ENCODE measurements at places on chromosomes 16 and 17.
A peak's percentile ranks its signal among the peaks of the same experiment; 100 is the strongest.

DNA sequence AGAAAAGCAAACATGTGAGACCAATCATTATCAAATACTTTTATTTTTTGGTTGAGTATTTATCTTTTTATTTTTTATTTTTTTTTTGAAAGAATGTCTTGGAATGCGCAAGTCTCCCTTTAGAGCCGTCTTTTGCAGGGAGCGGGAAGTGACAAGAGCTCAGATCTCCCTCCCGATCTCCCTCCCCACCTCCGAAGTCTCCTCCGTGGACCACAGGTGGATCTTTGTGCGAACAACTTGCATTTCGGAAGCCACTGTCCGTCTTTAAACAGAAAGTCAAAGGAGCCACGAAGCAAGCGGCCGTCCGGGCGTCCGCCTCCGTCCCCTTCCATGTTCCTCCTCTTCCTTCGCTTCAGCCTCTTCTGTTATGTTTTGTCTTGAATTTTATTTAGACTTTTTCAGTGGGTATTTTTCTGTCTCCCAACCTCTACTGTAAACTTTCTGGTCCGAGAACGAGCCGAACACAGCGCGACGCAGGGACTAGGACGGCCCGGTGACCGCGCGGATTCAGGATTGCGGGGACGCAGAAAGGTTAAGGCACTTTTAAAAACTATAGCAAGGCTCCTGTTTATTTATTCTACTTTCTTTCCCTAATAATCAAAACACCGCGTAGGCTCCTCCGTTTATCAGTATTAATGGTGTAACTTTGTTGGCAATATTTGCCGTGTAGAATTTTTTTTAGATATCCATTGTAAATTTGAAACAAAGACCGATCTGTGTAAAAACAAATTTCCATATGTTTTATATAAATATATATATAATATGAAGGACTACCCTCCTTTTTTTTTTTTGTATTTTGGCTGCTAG is 3.3 kb downstream of the FOXF1 start:
- no peak for DNase-seq

- DNase-seq, result peak; percentile 76
These were observed 42.1 kb upstream of the TAOK1 start for GRCh38 chr17:29347831-29348629.

DNA sequence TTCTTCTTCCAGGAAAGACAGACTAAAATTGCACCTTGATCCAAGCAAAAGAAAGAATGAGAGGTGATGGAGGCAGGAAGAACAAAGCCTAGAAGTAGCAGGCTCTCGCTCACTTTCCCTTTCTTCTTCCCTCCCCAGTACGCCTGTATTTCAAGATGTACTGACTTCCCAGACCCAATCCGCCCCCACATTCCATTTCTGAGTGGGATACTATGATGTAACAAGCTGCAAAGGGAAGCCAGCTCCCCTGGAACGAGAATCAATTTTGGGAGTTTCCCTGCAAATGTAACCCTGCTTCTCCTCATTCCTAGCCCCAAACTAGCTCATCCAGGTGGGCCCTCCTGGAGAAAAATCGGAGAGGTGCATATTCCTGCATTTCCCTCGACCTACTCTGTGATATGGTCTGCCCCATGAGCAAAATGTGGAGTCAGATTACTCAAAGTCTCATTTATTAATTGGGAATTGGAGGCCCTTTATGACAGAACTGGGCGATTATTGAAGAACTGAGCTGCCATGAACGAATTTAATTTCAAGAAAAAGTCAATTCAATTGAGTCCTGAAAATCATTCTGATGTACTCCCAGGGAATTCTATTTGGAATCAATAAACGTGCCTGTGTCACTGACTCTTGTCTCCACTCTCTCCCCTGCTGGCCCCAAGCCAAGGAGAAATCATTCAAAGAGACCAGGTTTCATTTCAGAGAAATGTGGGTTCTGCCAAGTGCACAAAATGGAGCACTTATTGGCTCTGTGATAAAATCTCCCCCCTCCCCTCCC is 398.9 kb downstream of the SHISA9 start:
- no peak for DNase-seq

DNA sequence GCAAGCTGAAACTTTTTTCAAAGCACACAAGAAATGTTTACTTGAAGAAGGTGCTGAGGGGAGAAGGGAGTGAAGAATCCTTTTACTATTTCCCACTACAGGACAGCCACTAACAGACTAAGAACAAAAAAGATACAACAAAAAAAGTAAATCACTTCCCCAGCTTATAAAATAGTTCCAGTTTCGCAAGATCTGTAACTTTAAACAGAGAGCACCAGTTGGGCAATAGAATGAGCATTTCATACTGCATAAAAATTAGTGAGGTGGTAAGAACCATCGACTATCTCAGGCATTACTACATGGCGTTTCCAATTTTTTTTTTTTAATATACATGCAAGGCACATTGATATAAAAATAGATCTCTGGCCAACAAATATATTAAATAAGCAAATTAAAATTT is 11.1 kb downstream of the CRYBA1 start:
- peak; percentile 48 for DNase-seq

GRCh38 chr17:21678393-21679081 is 13.8 kb upstream of the KCNJ18 start:
- DNase-seq, result no peak

DNA sequence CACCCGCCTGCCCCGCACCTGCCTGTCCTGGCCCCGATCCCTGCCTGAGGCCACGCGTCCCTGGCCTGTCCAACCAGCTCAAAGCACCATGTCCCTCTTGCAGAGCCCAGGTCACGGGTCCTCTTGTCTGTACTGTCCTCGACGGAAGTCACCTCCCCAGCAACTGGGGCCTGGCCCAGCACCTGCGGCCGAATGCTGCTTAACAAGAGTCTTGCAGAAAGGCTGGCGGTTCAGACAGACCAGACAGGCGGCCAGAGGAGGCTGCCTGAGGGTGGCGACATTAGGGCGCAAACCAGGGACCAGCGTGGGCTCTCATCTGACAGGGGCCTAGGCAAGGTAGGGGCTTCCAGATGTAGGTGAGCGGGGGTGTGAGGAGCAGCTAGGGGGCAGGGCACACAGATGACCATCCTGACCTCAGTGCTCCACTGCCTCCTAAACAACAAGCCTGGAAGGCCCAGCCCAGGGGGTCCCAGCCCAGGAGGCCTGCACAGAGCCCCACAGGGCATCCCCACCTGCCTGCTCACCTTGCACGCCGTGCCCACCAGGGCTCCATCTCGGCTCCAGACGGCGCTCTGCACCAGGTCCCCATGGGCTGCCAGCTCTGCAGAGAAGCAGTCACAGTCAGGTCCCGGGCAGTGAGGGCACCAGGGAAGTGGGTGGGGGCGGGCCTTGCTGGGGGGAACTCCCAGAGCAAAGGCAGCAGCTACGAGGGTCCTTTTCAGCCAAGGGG is 11.3 kb downstream of the CORO7 start:
- no peak for DNase-seq

DNA sequence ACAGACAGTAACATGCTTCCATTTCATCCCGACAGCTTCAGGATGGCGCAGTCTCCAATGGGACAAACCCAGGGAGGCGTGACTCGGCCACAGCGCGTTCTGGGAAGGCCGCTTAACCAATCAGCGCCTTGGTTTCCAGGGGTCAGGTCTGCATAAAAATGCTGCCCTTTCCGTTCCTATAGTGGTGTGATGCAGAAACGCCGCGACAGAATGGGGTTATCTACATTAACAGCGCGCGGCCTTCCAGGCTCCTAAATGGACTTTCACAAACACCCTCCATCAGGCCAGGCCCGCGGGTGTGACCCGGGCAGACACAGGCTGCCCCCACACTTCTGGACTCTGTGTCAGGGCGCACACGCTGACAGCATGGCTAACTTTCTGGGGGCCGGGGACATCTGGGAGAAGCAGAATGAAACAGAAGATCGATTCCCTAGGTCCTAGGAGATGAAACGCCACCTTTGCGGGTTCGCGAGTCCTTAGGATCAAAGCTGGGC is 792 bp downstream of the TMEM231 start:
- DNase-seq, result peak; percentile 92

DNA sequence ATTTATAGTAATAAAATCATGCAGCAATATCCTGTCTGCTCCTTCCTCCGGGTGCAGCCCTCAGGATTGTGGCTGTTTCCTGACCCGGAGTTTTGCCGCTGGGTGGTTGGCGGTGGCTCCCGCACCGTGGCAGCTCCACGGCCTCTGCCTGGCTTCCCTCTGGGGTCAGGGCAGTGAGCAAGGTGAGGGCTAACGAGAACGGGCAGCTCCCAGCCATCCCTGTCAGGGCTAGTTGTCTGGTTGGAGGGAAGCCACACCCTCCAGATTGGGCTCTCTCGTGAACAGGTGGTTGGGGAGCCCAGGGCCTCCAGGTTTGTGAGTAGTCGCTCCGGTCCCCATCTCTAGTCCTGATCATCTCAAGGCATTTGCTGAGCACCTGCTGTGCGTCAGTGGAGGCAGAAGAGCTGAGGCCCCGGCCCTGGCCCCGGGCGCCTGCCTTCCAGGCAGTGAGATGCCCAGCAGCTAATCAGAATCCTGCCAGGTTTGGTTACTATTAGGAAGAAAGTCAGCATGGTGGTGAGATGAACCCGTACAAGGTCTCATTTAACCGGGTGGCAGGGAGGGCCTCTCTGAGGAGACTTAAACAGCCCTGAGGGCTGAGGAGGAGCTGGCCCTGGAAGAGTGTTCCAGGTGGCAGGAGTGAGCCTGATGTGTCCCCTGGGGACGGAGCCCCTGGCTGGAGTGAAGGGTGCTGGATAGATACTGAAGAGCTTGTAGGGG is 2.3 kb upstream of the NUDT16L1 start:
- DNase-seq, result no peak

GRCh38 chr17:17568772-17569195 is 22.7 kb downstream of the PEMT start:
- peak; percentile 56 for DNase-seq

DNA sequence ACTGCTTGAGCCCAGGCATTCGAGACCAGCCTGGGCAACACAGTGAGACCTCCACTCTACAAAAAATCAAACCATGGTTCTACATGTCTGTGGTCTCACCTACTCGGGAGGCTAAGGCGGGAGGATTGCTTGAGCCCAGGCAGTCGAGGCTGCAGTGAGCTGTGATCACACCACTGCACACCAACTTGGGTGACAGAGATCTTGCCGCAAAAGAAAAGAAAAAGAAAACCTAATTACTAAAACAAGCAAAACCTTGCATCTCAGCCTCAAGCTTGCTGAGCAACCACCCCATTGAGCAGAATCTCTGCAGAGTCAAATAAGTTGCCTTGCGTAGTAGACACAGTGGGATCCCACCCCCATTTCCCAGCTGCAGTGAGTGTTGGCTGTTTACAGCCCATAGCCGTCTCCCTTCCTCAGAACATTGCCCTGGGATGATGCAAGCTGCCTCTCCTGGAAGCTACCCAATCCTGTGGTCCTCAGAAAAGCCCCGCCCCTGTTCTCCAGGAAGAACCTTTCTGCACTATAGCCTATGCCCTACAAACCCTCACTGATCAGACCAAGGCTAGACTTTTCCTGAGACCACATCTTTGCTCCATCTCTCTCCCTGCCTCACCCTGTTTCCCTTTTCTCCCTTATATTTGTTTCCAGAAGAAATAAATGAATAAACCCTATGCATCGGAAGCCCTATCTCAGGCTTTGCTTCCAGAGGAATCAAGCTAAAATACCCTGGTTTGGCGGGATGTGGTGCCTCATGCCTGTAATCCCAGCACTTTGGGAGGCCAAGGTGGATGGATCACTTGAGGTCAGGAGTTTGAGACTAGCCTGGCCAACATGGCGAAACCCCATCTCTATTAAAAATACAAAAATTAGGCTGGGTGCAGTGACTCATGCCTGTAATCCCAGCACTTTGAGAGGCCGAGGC is 16.7 kb upstream of the ERN2 start:
- DNase-seq, result peak; percentile 57

GRCh38 chr17:12256380-12256995 is 235.8 kb downstream of the MAP2K4 start:
- DNase-seq, result peak; percentile 54

DNA sequence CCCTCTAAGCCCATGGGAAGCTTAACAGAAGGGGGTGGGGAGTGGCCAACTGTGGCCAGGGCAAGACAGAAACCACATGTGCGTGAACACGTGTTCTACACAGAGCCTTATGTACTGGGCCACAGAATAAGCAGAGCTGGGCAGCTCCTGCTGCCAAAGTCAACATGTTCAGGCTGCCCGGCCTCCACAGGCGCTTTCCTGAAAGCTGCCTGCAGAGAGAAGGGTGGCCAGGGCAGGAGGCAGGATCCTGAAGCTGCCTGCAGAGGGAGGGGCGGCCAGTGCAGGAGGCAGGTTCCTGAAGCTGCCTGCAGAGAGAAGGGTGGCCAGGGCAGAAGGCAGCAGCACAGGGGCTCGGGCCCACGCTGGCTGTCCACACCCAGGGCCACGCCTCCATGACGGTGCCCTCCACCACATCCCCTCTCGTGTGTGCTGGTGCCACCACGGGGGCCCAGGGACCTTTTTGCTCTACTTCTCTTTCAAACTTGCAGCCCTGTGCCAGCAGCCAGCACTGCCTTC is 79.5 kb downstream of the ANKRD11 start:
- peak; percentile 70 for DNase-seq

GRCh38 chr16:21617607-21618006 is 18.2 kb downstream of the METTL9 start:
- DNase-seq, result no peak

DNA sequence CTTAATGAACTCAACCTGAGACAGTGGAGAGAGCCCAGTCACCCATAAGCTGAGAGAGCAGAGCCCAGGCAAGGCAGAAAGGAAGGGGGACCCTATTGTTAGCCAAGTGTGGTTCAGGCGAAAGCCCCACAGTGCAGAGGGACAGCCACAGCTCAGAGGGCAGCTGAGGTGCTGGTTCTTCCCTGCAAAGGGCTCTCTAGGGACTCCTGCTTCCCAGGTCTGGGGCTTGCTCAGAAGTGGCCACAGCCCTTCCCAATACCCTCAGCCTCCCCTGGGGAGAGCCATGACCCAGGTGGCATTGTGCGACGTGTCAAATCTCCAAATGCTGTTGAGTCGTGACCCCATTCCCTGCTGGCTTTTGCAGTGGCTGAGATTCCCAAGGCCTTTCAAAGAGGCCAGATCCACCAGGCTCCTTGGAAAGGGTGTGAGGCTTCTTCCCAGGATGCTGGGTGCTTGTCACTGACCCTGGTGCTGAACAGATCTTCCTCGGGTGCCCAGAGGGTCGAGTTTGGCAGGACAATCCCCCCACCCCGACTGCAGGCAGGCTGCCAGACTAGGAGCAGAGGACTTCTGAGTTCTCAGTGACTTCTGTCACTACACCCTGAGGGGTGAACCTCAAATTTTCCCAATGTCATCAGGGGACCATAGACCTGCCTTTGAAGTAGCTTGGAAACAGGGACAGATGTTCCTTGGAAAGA is 2.5 kb upstream of the CCL17 start:
- DNase-seq, result no peak

DNA sequence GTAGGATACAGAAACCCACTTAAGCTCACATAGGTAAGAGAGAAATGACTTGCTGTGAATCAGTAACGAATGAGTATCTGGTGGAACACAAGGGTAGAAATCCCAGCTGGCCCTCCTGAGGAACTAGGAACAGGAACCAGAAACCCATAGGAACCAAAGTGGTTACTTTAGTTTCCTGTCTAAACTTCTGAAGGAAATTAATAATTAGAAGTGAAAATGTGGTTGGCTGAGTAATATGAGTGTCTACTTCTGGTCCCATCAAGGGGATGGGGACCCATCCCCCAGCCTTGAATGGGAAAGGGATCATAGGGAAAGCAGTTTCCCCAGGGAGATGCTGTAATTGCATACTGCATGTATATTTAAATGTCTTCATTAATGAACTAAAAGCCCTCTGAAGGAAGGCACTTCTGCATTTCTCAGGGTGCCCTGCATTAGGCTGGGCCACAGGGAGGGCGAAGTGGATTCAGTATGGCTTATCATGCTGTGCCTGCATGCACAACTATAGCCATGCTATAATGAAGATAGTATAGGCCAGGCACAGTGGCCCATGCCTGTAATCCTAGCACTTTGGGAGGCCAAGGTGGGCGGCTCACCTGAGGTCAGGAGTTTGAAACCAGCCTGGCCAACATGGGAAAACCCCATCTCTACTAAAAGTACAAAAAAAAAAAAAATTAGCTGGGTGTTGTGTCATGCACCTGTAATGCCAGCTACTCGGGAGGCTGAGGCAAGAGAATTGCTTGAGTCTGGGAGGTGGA is 45.6 kb downstream of the CYB5B start:
- DNase-seq, result no peak

Measured in EL (cell line).